Stimulated activated CD8-positive, alpha-beta memory T cell treated with anti-CD3 and anti-CD28 coated beads, Interleukin-12 subunit alpha, Interleukin-12 subunit beta, amount 100 ng/mL, for 4 hours (primary cell): ENCODE measurements at places on chromosomes 12 and 14.
A peak's percentile ranks its signal among the peaks of the same experiment; 100 is the strongest.

GRCh38 chr12:51187370-51187987 is 14.5 kb upstream of the TFCP2 start:
- DNase-seq: no peak

DNA sequence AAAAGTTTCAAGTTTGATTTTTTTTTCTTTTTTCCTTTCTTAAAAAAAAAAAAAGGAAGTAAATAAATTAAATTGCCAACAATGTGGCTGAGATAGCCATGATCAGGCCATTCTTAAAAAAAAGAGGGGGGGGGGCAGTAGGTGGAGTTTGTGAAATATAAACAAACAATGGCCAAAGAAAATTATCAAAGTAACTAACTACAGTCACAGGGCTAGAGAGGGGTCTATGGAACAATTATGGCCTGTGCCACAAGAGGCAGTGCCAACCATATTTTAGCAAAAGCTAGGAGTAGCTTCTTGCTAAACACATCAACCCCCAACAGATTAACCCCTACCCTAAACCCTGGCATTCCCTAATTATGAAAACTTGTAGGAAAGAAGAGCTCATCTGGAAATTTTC is 16.2 kb upstream of the SMARCC2 start:
- no peak for DNase-seq

GRCh38 chr12:112121780-112122565 is 3.4 kb upstream of the TRAFD1 start:
- no peak for DNase-seq

DNA sequence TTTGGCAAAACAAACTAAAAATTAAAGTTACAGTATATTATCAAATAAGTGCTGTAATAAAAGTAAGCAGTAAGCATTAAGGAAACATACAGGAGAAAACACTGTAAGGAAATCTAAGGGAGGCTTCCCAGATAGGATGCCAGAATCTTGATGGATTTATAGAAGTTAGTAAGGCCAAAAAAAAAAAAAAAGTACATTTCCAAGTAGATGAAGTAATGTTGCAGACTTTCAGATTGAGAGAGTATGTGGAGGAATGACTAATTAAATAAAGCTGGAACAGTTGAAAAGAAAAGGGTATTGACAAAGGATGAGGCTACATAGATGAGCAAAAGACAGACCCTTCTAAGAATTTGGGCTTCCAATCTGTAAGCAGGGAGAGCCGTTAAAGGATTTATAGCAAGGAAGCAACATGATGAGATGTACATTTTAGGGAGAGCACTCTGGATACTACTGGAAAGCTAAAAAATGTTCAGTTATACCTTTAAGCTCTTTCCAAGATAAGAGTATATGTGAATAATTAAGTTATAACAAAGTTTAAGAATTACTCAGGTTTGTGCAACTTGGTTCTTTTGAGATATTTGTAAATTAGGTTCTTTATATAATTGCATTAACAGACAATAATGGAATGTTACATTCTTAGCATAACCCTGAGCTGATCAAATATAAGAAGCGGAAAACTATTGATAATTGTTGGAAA is 87.5 kb upstream of the MON2 start:
- DNase-seq: no peak

DNA sequence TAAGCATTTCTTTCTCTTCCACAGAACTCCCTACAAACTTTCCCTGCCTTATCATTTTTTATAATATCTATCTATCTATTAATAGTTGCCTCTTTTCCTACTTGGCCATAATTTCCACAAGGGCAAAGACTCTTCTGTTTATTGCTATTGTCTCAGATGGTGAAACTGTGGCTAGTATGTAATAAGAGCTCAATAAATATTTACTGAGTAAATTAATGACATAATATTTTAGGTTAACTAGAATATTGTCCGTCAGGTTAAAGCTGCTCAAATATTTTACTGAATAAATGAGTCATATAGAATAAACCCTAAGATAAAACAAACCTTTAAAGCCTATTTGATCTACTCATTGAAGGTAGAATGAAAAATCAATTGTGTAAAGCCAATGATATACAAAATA is 240.5 kb downstream of the PPFIA2 start:
- DNase-seq: no peak

DNA sequence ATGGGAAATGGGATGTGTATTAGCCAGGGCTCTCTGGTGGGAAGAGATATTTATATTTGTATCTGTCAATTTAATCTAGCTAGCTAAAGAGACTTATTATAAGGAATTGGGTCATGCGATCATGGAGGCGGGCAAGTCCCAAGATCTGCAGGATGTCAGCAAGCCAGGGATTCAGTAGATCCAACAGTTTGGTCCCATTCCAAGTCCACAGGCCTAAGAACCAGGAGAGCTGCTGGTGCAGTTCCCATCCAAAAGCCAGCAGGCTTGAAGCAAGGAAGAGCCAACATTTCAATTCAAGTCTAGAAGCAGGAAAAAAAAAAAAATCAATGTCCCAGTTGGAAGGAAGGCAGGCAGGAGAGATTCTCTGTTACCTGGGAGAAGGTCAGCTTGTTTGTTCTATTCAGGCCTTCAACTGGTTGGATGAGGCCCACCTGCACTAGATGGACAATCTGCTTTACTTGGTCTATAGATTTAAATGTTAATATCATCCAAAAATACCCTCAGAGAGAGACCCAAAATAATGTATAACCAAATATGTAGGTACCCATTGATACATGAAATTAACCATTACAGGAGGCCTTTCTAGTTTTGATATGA is 60.7 kb upstream of the BCAT1 start:
- DNase-seq: no peak

DNA sequence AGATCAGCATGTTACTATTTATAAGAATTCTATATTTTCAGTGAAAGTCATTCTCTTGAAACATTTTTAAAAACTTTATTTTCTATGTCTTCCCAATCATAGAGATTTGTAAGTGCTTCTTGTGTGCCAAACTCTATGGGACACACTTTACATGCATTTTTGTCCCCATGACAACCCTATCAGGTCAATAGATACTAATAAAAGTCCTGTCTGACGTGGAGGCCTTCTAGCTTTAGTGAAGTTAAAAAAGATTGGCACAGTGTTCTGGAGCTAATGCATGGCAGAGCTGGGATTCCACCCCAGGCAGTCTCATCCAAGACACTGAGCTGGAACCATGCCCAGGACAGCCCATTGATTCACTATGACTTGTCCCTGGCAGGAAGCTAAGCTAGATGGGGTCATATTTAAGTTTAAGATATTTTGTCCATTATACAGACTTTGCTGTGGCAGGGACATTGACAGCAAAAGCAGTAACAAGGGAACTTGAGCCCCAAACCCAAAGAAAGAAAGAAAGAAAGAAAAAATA is 28.1 kb downstream of the TTC6 start:
- no peak for DNase-seq

GRCh38 chr12:49974677-49975317 is 2.0 kb downstream of the AQP6 start:
- no peak for DNase-seq

DNA sequence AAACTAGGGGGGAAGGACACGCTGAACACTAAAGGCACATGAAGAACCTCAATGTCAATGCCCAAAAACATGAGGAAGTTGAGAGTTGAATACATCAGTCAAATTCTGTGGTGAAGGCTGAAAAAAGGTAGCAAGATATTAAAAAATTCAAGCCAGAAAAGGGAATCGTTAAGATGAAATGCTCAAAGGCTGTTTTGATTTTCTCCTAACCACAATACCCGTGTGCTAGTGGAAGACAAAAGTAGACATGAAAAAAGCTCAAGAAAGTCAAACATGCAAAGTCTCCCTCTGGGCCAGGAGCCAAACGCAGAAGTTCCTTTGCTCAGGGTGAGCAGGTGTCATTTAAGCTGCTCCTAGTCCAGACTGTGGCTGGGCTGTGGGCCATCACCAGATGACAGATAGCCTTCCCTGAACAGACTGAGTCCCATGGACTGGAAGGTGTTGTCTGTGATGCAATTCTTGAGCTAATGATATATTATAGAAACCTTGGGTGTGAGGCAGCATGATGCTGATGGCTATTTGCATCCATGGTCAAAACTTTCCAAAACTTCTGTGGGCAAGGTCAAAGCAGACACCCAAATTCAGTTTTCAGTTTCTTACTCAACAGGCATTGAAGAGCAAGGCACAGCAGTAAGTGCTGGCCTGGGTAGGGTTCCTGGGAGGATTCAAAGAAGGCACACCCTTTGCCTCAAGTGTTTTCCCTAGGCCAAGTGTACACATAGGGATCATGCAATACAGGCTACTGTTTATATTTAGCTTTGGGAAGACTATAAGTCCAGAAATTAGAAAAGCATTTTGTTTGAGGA is 81.6 kb downstream of the MYRFL start:
- no peak for DNase-seq

DNA sequence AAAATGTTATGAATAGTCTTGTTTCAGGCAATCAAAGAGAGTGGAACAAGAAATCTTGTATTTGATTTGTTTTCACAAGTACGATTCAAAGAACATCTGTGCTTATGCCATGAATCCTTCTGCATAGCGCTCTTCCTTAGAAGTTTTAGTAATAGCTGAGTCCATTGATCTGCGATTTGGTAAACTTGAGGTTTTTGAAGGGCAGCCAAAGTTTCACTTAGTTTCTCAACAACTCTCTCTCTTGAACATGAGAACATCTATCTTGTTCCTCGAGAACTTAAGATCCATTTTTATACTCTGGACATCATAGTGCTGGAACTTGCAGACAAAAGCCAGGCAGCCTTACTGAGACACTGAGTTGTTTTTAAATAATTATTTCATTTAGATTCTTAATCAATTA is 96.2 kb upstream of the USP15 start:
- no peak for DNase-seq

GRCh38 chr14:50230701-50231474 is 490 bp downstream of the SOS2 start:
- DNase-seq: peak; percentile 22

GRCh38 chr14:72888192-72888591 is 5.7 kb downstream of the DPF3 start:
- no peak for DNase-seq

GRCh38 chr14:58280954-58281787 is 17.2 kb upstream of the ARID4A start:
- DNase-seq: no peak

GRCh38 chr12:52370926-52371608 is 3.8 kb upstream of the KRT85 start:
- no peak for DNase-seq

DNA sequence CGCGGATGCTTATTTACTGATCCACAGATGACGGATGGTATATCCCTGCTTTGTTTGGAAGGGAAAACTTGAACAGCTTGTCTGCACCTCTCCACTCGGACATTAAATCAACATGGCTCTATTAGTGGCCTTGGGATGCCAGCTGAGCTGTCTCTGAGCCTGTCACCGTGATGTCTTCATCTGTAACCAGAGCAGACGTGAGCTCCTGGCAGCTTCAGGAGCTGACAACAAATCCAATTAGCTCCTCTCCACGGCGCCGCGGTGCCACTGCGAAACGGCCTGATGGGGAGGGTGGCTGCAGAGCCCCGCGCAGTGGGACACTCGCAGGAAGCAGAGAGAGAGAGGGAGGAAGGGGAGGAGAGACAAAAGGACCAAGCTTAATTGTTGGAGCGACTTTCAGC is 112.3 kb downstream of the PAPOLA start:
- DNase-seq: no peak

GRCh38 chr12:109765446-109765810 is 51.8 kb downstream of the FAM222A start:
- DNase-seq: no peak

DNA sequence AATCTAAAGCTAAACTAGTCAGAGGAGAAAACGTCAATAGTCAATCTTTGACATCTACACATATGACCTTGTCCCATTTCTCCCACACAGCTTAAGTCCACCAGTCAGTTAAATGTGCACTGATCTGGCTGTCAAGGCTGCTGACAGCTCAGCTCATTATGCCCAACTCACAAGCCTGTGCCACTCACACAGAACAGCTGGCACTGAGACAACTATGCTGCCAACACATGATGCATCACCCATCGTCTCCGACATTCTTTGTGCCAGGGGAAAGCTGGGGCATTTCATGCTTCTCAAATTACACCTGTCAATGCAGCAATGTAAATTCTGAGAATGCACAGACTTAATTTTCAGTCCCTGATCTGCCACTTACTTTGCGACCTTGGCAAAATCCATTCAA is 25.3 kb downstream of the GNS start:
- DNase-seq: no peak

GRCh38 chr12:132356691-132357622 is 27.6 kb upstream of the GALNT9 start:
- DNase-seq: no peak

GRCh38 chr14:94548999-94549985 is 11.9 kb upstream of the SERPINA4 start:
- peak; percentile 6 for DNase-seq
